Activated CD4-positive, alpha-beta T cell treated with anti-CD3 and anti-CD28 coated beads, Interleukin-2, amount 10 ng/mL, durations not matched to agents 24 days and 14 days (primary cell): ENCODE measurements at places on chromosomes 16 and 17. TPM values are rescaled to one million over a fixed set of nuclear protein-coding genes. Genes with fewer than 3 reads are reported as not detected.

CLDN6 gene
- total RNA-seq, result not detected in 2 replicates

KRT24 gene
- total RNA-seq, result not detected in 2 replicates

HOXB3 gene
- 3.6 and 3.7 TPM in 2 replicates for total RNA-seq

PCTP gene
- 5.4 and 6.4 TPM in 2 replicates for total RNA-seq

PLLP gene
- not detected in 2 replicates for total RNA-seq

RSAD1 gene
- 53.6 and 61.2 TPM in 2 replicates for total RNA-seq

RAMP2 gene
- total RNA-seq, result not detected in 2 replicates

DPH1 gene
- total RNA-seq, result 50.8 and 55.9 TPM in 2 replicates

OR1D2 gene
- not detected in 2 replicates for total RNA-seq

CASKIN1 gene
- total RNA-seq, result 2.2 and 2.3 TPM in 2 replicates

DNA sequence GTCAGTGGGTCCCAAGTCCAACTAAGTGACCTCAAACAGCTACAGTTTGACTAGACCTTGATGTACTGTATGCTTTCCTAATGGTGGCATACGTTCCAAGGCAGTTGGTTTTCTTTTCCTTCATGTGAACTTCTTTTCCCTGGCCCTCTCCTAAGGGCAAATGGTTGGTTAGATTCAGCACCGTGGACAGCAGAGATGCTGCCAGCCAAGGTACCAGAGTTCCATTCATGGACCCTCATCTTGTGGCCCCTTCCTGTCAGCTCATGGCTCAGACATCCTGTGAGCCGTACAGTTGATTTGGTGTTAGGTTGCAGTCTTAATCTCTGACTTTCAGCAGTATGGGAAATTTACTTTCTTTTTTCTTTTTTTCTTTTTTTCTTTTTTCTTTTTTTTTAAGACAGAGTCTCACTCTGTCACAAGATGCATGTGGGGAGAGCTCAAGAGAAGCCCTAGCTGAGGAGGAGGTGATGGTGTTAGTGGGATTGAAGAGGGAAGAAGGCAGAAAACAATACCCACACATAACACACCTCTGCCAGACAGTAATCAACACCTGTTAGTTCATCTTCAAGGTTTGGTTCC, 122.4 kb downstream of the USP31 start:
- DNase-seq, result peak; percentile 57

GRCh38 chr17:40915199-40915661, 22.2 kb downstream of the KRT23 start:
- DNase-seq, result no peak

- DNase-seq, result no peak
These were observed at the start of gene SLC6A4 for GRCh38 chr17:30235386-30236296. Gene SLC6A4 (minus strand): TSS chr17:30235697. CDS start chr17:30221958, 13,739 bp downstream.

DNA sequence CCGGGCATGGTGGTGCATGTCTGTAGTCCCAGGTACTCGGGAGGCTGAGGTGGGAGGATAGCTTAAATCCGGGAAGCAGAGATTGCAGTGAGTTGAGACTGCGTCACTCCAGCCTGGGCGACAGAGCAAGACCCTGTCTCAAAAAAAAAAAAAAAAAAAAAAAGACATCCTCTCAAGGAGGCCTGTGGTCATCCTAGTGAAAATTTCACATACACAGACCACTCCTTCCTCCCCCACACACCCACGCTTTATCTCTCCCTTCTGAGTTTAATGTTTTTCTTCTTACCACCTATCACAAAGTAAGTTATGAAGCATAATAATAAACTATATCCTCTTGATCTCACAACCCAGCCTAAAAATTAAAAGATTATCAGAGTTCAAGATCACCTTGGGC, 1.3 kb upstream of the NOL11 start:
- no peak for DNase-seq

- DNase-seq, result peak; percentile 95
These were observed 17.6 kb downstream of the ZNF213 start for GRCh38 chr16:3152277-3152990.

- no peak for DNase-seq
These were observed 120.8 kb upstream of the SEC14L1 start for GRCh38 chr17:77019893-77020379.

- DNase-seq, result no peak
These were observed 24.0 kb downstream of the CCDC42 start for GRCh38 chr17:8720596-8720995.

DNA sequence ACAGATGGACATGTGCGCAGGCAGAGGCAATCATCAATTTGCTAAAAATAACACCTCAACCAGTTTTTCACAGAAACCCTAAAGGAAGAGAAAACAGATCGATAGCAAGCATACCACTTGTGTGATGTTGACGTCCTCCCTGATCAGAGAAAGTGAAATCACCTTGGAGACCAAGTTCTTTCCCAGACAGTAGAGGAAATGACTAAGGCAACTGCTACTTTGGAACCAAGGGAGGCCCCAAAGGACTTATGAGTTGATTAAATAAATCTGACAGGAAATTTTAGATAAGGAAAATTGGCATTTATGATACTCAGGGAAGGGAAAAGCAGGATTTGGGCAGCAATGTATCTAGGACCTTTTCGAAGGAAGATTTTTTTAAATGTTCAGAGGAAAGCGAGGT, 267.1 kb upstream of the ASIC2 start:
- no peak for DNase-seq

DNA sequence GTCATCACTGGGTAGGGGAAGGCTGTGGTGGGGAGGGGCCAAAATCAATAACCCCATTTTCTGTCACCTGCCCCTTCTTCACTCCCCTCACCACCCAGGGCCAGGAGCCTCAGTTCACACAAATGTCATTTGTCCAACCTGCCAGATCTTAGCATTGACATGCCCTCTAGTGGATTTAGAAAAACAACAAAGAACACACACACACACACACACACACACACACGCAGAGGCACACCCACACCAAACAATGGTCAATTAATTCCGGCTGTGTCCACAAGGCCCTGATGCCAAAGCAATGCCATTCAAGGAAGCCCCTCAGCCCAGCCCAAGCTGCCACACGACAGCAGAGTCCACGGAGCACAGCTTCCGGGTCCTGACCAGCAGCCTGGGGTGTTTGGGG, 68.4 kb downstream of the NOG start:
- DNase-seq, result no peak

DNA sequence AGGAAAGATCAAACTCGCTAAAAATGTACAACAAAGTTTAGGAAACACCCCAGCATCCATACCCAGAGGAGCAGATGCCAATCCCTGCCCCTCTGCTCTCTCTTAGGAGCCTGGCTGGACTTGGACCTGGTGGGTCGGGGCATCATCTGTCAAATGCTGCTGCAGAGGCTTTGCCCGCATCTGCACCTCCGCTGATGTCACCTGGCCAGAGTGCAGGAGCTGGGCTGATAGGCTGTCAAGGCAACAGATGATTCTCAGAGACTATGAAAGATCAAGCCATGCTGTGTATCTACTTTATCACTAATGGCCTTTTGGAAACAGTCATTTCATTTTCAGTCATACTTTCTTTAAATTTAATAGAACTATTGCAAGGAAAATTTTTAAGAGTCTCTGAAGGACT, 15.9 kb upstream of the LCMT1 start:
- DNase-seq, result no peak

- DNase-seq, result no peak
These were observed 271.4 kb downstream of the MAF start for GRCh38 chr16:79329166-79329521.

- DNase-seq, result no peak
These were observed 392.5 kb downstream of the HS3ST3B1 start for GRCh38 chr17:14693382-14693781.

DNA sequence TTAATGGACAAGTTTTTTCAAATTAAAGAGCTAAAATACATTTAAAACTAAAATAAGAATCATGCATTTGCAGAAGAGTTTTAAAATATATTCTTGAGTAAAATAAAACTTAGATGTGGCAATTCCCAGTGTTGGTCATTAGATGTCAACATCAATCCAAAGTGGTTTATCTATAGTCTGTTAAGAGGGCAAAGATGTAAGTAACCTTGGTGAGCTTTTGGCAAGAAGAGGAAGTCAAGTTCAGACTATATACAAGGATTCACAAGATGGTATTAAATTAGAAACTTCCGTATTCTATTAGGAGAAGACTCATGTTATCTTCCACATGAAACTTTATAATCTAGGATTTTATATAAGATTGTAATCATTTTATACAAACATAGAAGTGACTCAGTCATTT, 73.1 kb downstream of the CEP95 start:
- DNase-seq, result no peak

DNA sequence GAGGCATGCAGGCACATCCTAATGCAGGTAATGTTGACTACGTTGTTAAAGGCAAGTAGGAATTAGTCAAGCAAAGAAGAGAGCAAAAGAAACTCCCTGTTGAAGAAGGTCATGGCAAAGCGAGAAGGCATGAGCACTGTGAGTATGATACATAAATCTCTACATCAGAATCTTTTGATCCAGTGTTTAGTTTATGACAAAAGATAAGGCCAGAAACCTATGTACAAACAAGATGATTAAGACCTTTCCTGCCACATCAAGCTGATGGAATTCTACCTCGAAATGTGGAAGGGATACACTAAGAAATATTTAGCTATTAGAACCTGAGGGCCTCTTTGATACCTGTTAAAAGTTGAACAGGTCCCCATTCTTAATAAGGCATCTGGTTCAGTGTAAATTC, 20.2 kb downstream of the SYCE1L start:
- no peak for DNase-seq

- no peak for DNase-seq
These were observed 78.2 kb upstream of the TMEM97 start for GRCh38 chr17:28240688-28241340.

GRCh38 chr16:87702325-87702811, 63.4 kb downstream of the KLHDC4 start:
- peak; percentile 80 for DNase-seq

- no peak for DNase-seq
These were observed 6.2 kb downstream of the ZNF276 start for GRCh38 chr16:89727406-89728120.

DNA sequence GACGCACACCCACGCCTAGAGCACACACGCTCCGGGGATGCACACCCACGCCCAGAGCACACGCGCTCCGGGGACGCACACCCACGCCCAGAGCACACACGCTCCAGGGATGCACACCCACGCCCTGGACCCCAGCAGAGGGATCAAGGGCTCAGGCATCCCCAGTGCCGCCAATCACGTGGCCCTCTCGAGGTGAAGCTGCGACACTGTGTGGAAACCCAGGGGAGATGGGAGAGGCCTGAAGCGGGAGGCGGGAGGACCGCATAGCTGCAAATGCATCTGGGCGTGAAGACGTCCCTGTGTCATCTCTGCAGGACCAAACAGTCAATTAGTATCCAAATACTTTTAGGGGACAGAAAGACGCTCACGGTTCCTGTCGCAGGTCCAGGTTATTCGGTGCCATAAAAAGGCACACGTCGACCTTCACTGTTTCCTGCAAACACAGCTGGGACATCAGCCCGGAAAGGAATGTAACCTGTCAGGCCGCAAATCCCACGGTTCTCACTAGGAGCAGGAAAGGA, 56.4 kb downstream of the TBC1D16 start:
- no peak for DNase-seq

DNA sequence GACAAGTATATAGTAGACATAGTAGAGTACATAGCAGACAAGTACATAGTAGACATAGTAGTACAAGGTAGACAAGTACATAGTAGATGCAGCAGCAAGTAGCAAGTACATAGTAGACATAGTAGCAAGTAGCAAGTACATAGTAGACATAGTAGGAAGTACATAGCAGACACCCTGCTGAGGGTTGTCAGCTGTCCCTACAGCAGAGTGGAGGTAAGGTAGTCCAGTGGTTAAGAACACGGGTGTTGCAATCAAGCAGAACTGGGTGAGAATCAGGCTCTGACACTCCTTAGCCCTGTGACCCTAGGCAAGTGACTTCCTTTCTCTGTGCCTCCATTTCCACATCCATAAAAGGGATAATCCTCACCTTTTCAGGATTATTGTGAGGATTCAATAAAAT, 94.7 kb downstream of the NOG start:
- DNase-seq, result no peak

DNA sequence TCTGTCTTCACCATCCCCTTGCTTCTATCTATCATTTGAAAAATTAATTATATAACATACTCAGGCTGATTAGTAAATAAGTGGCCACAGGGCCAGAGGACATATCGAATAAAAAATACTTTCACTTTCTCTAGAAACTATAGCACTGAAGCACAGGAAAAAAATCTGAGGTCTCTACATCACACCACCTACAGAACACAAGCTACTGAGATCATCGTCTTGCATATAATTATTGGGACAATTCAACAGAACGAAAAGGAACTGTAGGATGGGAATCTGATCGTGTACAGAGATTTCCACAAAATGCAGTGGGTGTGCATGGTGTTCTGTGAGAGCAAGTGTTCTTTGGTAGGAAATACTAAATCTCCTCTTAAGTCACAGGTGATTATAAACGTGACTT, 289.6 kb upstream of the ERCC4 start:
- DNase-seq, result no peak

GRCh38 chr17:77888242-77889134, 70.0 kb upstream of the TNRC6C start:
- no peak for DNase-seq

DNA sequence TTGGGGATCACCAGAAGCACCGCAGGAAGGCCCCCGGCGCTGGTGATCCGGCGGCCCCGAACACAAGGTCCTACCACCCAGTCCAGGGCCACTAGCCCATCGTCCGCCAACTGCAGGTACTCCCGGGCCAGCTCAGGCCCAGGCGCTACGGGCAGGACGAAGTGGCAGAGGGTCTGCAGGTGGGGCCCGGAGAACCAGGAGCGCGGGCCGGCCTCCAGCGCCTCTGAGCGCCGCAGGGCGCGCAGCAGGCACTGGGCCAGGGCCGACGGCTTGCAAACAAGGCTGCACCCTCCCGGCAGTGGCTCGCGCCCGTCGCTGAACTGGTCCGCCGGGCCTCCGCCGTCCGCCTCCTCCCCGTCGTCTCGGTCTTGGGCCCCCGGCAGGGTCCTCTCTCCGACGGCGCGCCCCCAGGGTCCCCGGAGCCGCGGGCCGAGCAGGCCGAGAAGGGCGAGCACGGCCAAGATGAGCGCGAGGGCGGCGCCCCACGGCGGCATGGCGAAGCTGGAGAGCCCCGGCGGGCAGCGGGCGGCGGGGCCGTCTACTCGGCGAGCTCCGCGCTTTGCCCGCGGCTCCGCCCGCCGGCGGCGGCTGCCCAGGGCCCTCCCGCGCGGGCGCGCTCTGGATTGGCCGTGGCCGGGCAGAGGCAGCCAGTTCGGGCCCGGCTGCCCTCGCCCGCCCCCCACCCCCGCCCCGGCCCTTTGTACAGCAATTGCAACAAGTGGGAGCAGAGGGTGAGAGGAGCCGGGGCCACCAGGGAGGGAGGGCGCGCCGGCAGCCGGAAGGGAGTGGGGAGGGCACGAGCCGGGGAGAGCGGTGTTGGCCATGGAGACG, at the start of gene ABHD15:
Gene ABHD15, minus strand, starts transcription at position 565 of the 831 bp plus-strand sequence. Its CDS starts 71 bp downstream, at position 494.
- peak; percentile 91 for DNase-seq

DNA sequence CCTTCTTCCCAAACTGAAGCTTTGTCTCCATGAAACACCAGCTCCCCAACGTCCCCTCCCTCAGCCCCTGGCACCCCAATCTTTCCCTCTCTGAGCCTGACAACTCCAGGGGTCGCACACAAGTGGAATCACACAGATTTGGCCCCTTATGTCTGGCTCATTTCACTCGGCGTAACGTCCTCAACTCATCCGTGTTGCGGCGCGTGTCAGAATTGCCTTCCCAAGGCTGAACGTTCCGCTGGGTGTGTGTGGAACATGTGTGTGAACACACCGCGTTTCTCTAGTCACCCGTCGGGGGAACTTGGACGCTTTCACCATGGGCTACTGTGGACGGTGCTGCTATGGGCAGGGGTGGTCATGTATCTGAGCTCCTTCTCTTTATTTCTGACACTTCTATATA, 45.0 kb downstream of the TBC1D16 start:
- no peak for DNase-seq
